Neural crest cell (in vitro differentiated cells): ENCODE measurements at places on chromosomes 5 and 9. TPM values are rescaled to one million over a fixed set of nuclear protein-coding genes. Genes with fewer than 3 reads are reported as not detected.

GRCh38 chr5:143053780-143054179, 283.6 kb downstream of the ARHGAP26 start:
- H3K27ac ChIP-seq: no peak overlapping the region
- H3K4me3 ChIP-seq: no peak overlapping the region
- H3K36me3 ChIP-seq: no peaks in the 10 kb centered on the region
- no peaks in the 10 kb centered on the region for H3K27me3 ChIP-seq
- no peak for DNase-seq

The TMOD1 gene
- total RNA-seq: 0.23 and 0.77 TPM in 2 replicates

DNA sequence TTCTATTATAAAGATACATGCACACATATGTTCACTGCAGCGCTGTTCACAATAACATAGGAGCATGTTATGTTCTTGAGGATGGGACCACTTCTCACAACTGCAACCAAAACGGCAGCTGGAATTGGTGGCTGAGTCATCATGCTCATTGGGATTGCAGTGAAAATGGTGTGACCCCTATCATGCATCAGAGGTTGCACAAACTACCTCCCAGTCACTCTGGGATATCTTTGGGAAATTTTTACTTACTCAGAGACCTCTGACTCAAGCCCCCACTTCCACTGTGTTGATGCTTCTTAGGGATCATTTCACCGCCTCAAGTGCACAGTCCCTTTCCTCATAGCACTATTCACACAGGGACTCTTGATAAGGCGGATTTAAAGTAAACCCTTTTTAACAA, 474.1 kb downstream of the BNC2 start:
- H3K4me1 ChIP-seq: peaks cover 8% of the 10 kb centered on the region
- no peak overlapping the region for H3K27ac ChIP-seq
- no peak overlapping the region for H3K4me3 ChIP-seq
- H3K36me3 ChIP-seq: peaks cover 2% of the 10 kb centered on the region
- no peak for DNase-seq
- no peaks in the 10 kb centered on the region for H3K27me3 ChIP-seq

DNA sequence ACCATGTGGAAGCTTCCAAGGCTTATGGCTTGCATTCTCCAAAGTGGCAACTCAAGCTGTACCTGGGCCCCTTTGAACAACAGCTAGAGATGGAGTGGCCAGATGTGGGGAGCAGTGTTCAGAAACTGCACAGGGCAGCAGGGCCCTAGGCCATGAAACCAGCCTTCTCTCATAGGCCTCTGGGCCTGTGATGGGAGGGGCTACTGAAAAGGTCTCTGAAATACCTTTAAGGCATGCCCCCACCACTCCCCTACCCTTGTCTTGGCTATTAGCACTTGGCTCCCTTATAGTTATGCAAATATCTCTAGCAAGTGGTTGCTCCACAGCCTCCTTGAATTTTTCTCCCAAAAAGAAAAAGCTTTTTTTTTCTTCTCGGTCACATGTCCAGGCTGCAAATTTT, 1014.6 kb downstream of the DTWD2 start:
- no peak overlapping the region for H3K4me3 ChIP-seq
- H3K36me3 ChIP-seq: no peaks in the 10 kb centered on the region
- no peak for DNase-seq
- no peaks in the 10 kb centered on the region for H3K4me1 ChIP-seq
- H3K27ac ChIP-seq: no peak overlapping the region
- no peaks in the 10 kb centered on the region for H3K27me3 ChIP-seq

DNA sequence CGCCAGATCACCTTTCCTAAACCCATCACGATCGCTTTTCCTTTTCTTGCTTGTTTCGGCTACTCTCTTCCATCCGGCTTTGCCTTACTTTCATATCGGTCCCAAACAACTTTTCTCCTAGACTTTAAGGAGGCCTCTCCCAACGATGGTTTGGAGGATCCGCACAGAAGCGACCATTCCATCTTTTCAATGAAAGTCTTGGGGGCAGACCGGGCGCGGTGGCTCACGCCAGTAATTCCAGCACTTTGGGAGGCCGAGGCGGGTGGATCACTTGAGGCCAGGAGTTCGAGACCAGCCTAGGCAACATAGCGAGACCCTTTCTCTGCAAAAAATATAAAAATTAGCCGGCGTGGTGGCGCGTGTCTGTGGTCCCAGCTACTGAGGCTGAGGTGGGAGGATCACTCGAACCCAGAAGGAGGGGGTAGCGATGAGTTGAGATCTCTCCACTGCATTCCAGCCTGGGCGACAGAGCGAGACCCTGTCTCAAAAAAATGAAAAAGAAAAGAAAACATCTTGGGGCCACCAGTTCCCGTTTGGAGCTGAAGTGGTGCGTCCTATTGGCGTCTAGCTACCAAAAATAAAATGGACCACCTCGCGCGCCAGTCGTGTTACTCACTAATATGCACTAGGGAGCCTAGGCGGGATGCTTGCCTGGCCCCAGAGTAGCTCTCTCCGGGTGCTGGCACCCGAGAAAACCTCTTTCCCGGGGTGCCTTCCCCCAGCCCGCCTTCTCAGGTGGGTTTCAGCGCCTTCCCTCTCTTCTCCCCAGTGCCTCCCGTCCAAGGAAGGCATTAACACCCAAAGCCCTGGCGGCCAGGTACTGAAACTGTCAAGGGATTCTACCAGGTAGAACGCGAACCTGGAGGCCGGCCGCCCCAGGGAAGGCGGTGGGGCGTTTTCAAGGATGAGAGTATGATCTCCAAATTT, 800 bp upstream of the AP3B1 start:
- peak overlapping the region; percentile 99 for H3K4me3 ChIP-seq
- H3K27ac ChIP-seq: no peak overlapping the region
- H3K27me3 ChIP-seq: peaks cover 23% of the 10 kb centered on the region
- H3K36me3 ChIP-seq: no peaks in the 10 kb centered on the region
- peaks cover 42% of the 10 kb centered on the region for H3K4me1 ChIP-seq
